ENCODE measurements at places on chromosomes 1 and 21. TPM values are rescaled to one million over a fixed set of nuclear protein-coding genes. Genes with fewer than 3 reads are reported as not detected.

GRCh38 chr1:11952455-11953109 is 18.1 kb downstream of the PLOD1 start:
- DNase-seq, result no peak
- no peaks in the 10 kb centered on the region for H3K4me1 ChIP-seq
- H3K4me3 ChIP-seq, result no peak overlapping the region
- no peaks in the 10 kb centered on the region for H3K27me3 ChIP-seq

The TDRD5 gene
- total RNA-seq, result 0.09 TPM

- no peaks in the 10 kb centered on the region for H3K27me3 ChIP-seq
- no peaks in the 10 kb centered on the region for H3K36me3 ChIP-seq
- H3K4me3 ChIP-seq, result no peak overlapping the region
- H3K27ac ChIP-seq, result no peak overlapping the region
- no peak for DNase-seq
Observed at GRCh38 chr1:33332357-33332789, 11.5 kb upstream of the A3GALT2 start.

The CLCA2 gene
- not detected for total RNA-seq

The CD101 gene
- total RNA-seq, result 0.28 TPM

- DNase-seq, result no peak
- H3K36me3 ChIP-seq, result no peaks in the 10 kb centered on the region
- no peaks in the 10 kb centered on the region for H3K4me1 ChIP-seq
- H3K27me3 ChIP-seq, result no peaks in the 10 kb centered on the region
- H3K4me3 ChIP-seq, result no peak overlapping the region
- H3K27ac ChIP-seq, result no peak overlapping the region
Observed at GRCh38 chr1:201356701-201357100, 20.8 kb downstream of the TNNT2 start.

All from neural progenitor cell (in vitro differentiated cells).